ENCODE measurements at places on chromosomes 5 and 9.

- H3K4me3 ChIP-seq: no peak overlapping the region
- no peak for DNase-seq
- H3K27ac ChIP-seq: no peak overlapping the region
- H3K36me3 ChIP-seq: peaks cover 6% of the 10 kb centered on the region
- H3K27me3 ChIP-seq: no peaks in the 10 kb centered on the region
Observed at GRCh38 chr5:34918025-34918424, 2.5 kb downstream of the BRIX1 start.

DNA sequence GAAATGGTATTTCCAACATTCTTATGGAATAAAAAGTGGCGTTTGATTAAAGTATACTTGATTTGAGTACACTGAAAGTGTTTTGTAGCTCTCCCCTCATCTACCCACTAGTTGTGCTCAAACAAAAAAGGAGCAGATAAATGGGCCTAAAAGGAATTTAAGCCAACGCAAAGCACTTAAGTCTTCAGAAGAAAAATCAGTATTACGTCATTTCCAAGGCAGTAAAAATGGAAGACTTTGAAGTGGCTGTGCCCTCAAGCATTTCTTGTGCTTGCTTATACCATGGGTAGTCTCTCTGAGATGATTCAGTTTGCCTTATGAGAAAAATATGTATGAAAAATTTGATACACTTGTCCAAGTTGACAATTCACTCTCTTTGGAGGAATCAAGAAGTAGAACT lies 279.9 kb upstream of the CD180 start:
- H3K36me3 ChIP-seq: no peaks in the 10 kb centered on the region
- no peaks in the 10 kb centered on the region for H3K27me3 ChIP-seq
- H3K27ac ChIP-seq: no peak overlapping the region
- H3K4me1 ChIP-seq: peaks cover 7% of the 10 kb centered on the region

- H3K27me3 ChIP-seq: no peaks in the 10 kb centered on the region
- H3K36me3 ChIP-seq: no peaks in the 10 kb centered on the region
- no peak overlapping the region for H3K27ac ChIP-seq
Observed at GRCh38 chr5:113269023-113269997, 165.5 kb downstream of the TSSK1B start.

GRCh38 chr5:39301406-39301805 lies 62.9 kb downstream of the C9 start:
- no peak overlapping the region for H3K4me3 ChIP-seq
- H3K27ac ChIP-seq: no peak overlapping the region
- no peaks in the 10 kb centered on the region for H3K27me3 ChIP-seq
- no peaks in the 10 kb centered on the region for H3K4me1 ChIP-seq
- no peaks in the 10 kb centered on the region for H3K36me3 ChIP-seq
- no peak for DNase-seq

DNA sequence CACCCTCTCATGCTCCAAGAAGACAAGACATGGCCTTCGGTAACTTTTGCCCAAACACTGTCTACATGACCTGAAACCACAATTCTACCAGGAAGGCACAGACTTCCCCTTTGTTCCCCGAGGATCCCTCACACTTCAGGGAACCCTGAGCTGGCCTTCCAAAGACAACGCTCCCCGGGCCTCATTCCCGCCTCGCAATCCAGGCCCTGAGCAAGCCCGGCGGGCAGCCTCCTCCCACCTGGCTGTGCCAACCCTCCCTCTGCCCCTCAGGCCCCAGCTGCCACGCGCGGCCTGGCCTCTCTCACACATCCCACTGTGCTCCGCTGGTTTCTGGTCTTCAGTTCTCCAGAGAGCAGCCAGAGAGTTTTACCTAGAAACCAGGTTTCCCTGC lies 7.3 kb downstream of the QSOX2 start:
- no peak for DNase-seq
- H3K27me3 ChIP-seq: no peaks in the 10 kb centered on the region
- peaks cover 16% of the 10 kb centered on the region for H3K4me1 ChIP-seq
- H3K4me3 ChIP-seq: peak overlapping the region; percentile 9
- peak overlapping the region; percentile 75 for H3K27ac ChIP-seq

DNA sequence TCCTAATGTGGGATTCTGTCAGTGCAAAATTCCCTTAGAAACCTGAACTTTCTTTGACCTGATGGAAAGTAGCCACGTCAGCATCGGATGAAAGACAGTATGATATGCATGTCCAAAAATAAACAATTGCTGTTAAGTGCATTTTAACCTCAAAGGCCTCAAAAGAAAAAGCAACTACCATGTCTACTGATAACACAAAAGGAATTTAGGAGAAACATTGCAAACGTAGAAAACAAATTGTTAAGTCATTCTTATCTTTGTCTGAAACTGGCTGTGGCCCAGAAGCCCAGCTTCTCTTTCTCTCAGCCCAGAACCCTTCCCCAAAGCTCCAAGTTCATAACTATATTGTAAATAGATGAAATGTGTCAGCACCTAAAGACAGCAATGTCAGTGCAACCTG lies 11.1 kb upstream of the LHFPL2 start:
- no peaks in the 10 kb centered on the region for H3K4me1 ChIP-seq
- DNase-seq: no peak

DNA sequence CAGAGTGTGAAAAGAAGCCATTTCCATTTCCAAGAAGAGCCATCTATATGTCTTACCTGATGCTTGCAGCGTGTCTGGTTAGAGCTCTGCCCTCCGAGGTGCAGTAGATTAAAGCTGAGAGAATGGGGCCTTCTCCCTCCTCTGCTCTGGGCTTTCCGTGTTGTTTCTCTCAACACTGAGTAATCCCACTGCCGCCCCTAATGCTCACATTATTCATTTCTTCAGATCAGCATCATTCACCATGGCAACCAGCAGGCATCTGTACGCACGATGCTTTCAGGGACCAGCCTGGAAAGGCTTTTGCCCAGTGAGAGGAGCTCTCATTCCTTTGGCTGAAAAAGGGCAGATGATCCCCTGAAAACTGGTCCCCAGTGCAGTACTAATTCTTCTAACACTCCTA lies 79.6 kb downstream of the CYFIP2 start:
- H3K27ac ChIP-seq: no peak overlapping the region
- peaks cover 27% of the 10 kb centered on the region for H3K36me3 ChIP-seq
- H3K27me3 ChIP-seq: no peaks in the 10 kb centered on the region
- H3K4me1 ChIP-seq: peaks cover 13% of the 10 kb centered on the region

GRCh38 chr9:20197976-20198685 lies 409.3 kb upstream of the SLC24A2 start:
- peaks cover 29% of the 10 kb centered on the region for H3K4me1 ChIP-seq
- H3K4me3 ChIP-seq: peak overlapping the region; percentile 23
- DNase-seq: no peak
- no peaks in the 10 kb centered on the region for H3K36me3 ChIP-seq
- H3K27me3 ChIP-seq: no peaks in the 10 kb centered on the region

DNA sequence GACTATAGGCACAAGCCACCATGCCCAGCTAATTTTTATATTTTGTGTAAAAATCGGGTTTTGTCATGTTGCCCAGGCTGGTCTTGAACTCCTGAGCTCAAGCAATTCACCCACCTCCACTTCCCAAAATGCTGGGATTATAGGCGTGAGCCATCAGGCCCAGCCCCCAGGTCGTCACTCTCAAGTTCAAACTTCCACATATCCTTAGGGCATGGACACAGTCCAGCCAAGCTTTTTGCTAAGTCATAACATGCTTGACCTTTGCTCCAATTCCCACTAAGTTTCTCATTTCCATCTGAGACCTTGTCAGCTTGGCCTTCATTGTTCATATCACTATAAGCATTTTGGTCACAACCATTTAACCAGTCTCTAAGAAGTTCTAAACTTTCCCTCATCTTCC lies 43.9 kb upstream of the ARAP3 start:
- no peak overlapping the region for H3K27ac ChIP-seq
- H3K36me3 ChIP-seq: no peaks in the 10 kb centered on the region
- H3K27me3 ChIP-seq: no peaks in the 10 kb centered on the region
- peaks cover 26% of the 10 kb centered on the region for H3K4me1 ChIP-seq
- no peak overlapping the region for H3K4me3 ChIP-seq
- no peak for DNase-seq

- no peak overlapping the region for H3K27ac ChIP-seq
- no peaks in the 10 kb centered on the region for H3K36me3 ChIP-seq
- no peaks in the 10 kb centered on the region for H3K27me3 ChIP-seq
- DNase-seq: no peak
- no peak overlapping the region for H3K4me3 ChIP-seq
- H3K4me1 ChIP-seq: peaks cover 10% of the 10 kb centered on the region
Observed at GRCh38 chr5:33423018-33423630, 17.6 kb upstream of the TARS1 start.

GRCh38 chr5:30103052-30103451 lies 1090.4 kb upstream of the CDH6 start:
- peaks cover 7% of the 10 kb centered on the region for H3K4me1 ChIP-seq
- no peak overlapping the region for H3K4me3 ChIP-seq
- DNase-seq: no peak
- H3K36me3 ChIP-seq: no peaks in the 10 kb centered on the region
- H3K27ac ChIP-seq: no peak overlapping the region

GRCh38 chr5:170746075-170746960 lies 37.2 kb upstream of the GABRP start:
- H3K4me1 ChIP-seq: peaks cover 41% of the 10 kb centered on the region
- H3K4me3 ChIP-seq: no peak overlapping the region
- DNase-seq: no peak
- H3K36me3 ChIP-seq: no peaks in the 10 kb centered on the region
- peaks cover 18% of the 10 kb centered on the region for H3K27me3 ChIP-seq

DNA sequence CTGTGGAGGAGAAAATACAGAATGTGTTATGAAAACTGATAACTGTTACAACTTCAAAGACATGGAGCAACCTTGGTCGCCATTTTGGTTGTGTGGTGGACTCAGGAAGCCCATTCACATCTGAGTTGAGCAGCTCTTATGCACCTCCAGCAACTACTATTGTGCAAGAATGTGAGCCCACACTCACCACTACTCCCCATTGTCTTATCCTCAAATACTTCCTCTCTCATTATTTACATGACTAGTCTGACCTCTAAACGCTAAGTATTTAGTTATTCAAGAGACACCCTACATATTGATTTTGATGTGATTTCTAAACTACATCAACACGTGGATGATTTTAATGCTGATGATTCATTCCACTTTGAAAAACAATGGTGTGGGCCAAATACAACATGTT lies 516.6 kb upstream of the CLINT1 start:
- H3K36me3 ChIP-seq: no peaks in the 10 kb centered on the region
- H3K4me3 ChIP-seq: no peak overlapping the region
- H3K27me3 ChIP-seq: no peaks in the 10 kb centered on the region

DNA sequence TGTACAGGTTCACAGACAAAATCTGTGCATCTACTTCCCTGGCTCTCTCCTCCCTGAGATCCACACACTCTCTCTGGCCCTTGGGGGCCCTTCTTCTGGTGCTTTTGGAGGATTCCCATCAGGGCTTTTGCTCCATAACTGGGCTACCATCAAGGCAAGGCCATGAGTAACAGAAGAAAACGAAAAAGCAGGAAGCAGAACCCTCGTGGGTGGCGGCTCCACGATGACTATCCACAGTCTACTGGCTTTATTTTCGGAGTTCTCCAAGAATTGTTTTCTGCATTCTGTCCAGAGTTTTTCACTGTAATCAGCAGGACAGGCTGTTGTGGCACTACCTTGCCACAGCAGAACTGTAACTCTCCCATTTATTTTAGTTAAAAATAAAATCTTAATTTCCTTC lies 19.9 kb downstream of the PNPLA7 start:
- no peak for DNase-seq
- H3K4me3 ChIP-seq: no peak overlapping the region
- H3K36me3 ChIP-seq: no peaks in the 10 kb centered on the region
- H3K4me1 ChIP-seq: peaks cover 7% of the 10 kb centered on the region

DNA sequence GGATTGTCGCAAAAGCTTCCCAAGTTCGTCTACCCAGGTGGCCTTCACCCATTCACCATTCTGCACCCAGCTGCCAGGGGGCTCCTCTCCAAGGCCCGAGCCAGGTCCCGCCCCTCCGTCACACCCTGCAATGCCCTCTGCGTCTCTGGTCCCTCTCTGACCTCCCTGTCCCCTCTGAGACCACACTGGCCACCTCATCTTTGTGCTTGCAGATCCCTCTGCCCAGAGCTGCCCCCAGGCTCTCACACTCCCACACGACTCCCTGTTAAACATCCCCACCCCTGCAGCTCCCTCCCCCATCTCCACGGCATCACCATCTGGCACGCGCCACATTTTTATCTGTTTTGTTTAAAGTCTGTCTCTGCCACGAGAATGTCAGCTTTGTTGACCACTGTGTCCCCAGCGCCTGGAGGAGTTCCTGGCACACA lies 243.6 kb downstream of the PBX3 start:
- peak overlapping the region; percentile 89 for H3K27ac ChIP-seq
- H3K36me3 ChIP-seq: no peaks in the 10 kb centered on the region
- H3K27me3 ChIP-seq: no peaks in the 10 kb centered on the region
- no peak for DNase-seq

DNA sequence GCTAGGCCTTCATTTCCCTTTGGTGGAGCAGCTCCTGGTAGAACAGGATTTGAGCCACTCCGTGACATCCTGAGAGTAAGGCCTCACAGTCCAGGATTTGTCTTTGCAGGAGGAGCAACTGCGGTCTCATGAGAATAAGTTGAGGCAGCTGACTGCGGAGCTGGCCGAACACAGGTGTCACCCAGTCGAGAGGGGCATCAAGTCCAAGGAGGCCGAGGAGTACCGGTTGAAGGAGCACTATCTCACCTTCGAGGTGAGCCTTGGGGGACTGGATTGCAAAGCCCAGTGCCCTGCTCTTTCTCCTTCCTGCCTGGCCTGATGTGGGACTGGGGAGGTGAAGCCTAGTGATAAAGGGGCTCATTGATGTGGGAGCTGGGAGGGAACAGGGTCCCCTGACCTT lies 44.3 kb downstream of the PSD2 start:
- no peak overlapping the region for H3K27ac ChIP-seq
- H3K4me3 ChIP-seq: no peak overlapping the region
- H3K27me3 ChIP-seq: peaks cover 21% of the 10 kb centered on the region
- no peaks in the 10 kb centered on the region for H3K36me3 ChIP-seq
- no peaks in the 10 kb centered on the region for H3K4me1 ChIP-seq

- DNase-seq: no peak
- H3K36me3 ChIP-seq: peaks cover 9% of the 10 kb centered on the region
- no peak overlapping the region for H3K27ac ChIP-seq
- H3K4me1 ChIP-seq: peaks cover 9% of the 10 kb centered on the region
- no peaks in the 10 kb centered on the region for H3K27me3 ChIP-seq
Observed at GRCh38 chr5:113115956-113116355, 139.4 kb downstream of the DCP2 start.

- H3K27ac ChIP-seq: no peak overlapping the region
- no peaks in the 10 kb centered on the region for H3K36me3 ChIP-seq
- no peaks in the 10 kb centered on the region for H3K4me1 ChIP-seq
- H3K4me3 ChIP-seq: no peak overlapping the region
Observed at GRCh38 chr5:166768536-166768935, 1522.9 kb upstream of the WWC1 start.

GRCh38 chr5:41935544-41935943 lies 10.5 kb downstream of the FBXO4 start:
- no peaks in the 10 kb centered on the region for H3K4me1 ChIP-seq
- DNase-seq: no peak
- H3K27me3 ChIP-seq: no peaks in the 10 kb centered on the region
- H3K27ac ChIP-seq: no peak overlapping the region

DNA sequence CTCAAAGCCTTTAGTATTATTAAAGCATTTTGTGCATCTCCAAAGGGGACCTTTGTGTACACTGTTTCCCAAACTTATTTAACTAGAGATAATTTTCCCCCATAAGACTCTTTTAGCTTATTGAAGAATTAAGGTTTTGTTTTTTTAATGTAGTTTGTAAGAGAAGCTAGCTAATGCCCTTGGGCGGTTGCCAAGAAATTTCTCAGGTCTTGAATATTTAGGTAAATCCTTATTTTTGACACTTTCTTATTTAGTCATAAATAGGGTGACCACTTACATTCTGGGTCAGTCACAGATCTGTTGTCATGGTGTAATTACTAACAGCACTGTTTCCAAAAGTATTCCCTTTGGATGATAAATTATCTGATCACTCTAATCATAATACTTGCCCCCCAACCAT lies 27.2 kb downstream of the TNFAIP8 start:
- H3K4me3 ChIP-seq: no peak overlapping the region
- peaks cover 20% of the 10 kb centered on the region for H3K4me1 ChIP-seq
- H3K27me3 ChIP-seq: no peaks in the 10 kb centered on the region
- H3K27ac ChIP-seq: no peak overlapping the region
- H3K36me3 ChIP-seq: no peaks in the 10 kb centered on the region
- DNase-seq: no peak

Measured in neural crest cell (in vitro differentiated cells).